ENCODE measurements at places on chromosomes 1 and 21.
A peak's percentile ranks its signal among the peaks of the same experiment; 100 is the strongest.

- DNase-seq, result peak; percentile 70
These were observed 2.1 kb downstream of the FBLIM1 start for GRCh38 chr1:15760520-15761211.

GRCh38 chr1:7610936-7611335, 160.2 kb upstream of the VAMP3 start:
- DNase-seq, result no peak

GRCh38 chr1:152039886-152040285, 3.1 kb upstream of the S100A11 start:
- DNase-seq, result no peak

DNA sequence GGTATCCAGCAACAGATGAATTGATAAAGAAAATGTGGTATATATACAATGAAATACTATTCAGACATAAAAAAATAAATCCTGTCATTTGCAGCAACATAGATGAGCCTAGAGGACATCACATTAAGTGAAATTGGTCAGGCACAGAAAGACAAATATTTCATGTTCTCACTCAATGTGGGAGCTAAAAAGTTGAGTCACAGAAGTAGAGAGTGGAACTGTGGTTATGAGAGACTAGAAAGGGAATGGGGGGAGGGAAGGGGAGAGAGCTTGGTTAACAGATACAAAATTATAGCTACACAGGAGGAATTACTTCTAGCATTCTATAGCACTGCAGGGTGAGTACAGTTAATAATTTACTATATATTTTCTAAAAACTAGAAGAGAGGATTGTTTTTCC, 37.1 kb upstream of the SERPINC1 start:
- DNase-seq, result no peak

GRCh38 chr21:35036465-35037383, 12.4 kb downstream of the RUNX1 start:
- DNase-seq, result no peak

- DNase-seq, result no peak
These were observed 246.3 kb downstream of the FGGY start for GRCh38 chr1:59543211-59543668.

- no peak for DNase-seq
These were observed at the start of gene GBP1 for GRCh38 chr1:89065079-89065868. Gene GBP1 (minus strand): TSS chr1:89065208. CDS start chr1:89063234, 1,974 bp downstream.

DNA sequence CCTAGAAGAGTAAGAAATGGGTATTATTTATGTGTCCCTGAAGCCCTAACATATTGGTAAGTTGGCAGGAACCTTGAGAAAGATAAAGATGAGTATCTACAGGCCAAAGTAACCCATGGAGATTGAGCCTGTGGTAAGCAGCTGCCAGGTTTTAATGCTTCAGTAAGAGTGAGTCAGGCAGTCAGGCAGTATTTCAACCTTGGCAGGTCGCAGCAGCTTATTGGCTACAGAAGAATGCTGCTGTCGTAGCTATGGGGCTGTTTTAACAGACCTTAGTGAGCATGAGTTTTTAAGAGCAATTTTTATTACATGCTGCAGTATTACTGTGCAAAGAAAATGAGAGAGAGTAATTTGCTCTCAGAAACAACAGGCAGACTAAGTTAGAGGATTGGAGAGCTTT, 10.3 kb upstream of the SLC30A10 start:
- DNase-seq, result no peak

DNA sequence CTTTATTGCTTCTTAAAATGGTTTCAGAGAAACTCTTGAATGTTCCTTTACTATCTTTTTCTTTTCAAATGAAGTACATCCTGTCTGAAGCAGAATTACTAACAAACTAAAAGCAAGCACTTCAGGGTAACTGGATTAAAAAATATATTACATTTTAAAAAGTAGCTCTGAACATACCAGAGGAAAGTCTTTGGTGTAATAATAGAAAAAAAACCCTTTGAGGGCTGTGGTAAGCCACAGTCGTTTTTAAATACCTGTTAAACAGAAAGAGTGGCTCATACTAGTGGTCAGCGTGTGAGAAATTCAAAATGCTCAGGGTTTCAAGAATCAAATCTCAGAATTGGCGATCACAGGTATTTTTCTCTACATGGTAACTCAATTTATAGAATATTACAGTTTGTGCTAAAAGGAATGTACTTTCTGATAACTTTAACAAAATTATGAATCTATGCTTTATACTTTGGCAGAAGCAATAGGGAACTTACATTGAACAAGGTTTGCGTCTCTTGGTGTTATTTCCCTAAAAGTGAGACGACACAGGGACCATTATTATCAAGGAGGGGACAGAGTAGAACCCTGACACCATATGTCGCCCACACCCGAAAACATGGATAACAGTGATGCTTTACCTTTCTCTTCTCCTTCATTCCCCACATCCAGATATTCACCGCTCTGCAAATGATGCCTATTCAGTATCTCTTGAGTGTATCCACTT, 97.0 kb upstream of the DPH5 start:
- DNase-seq, result no peak

DNA sequence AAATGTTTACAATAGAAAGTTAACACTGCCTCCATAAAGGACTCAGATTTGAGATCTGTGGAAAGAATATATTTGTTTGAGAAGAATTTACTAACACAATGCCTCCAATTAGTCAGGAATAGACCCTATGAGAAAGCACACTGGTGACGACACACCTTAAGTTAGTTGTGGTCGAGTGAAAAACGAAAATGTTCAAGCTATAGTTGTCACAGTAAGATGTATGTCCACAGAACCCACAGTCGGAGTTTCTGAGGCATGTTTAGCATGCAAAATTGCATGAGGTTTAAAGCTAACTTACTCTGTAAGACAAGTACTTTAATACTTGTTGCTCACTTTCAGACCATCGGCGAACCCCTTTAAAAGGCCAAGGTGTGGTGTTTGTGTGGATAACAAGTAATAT, 69.9 kb upstream of the SIPA1L2 start:
- no peak for DNase-seq

DNA sequence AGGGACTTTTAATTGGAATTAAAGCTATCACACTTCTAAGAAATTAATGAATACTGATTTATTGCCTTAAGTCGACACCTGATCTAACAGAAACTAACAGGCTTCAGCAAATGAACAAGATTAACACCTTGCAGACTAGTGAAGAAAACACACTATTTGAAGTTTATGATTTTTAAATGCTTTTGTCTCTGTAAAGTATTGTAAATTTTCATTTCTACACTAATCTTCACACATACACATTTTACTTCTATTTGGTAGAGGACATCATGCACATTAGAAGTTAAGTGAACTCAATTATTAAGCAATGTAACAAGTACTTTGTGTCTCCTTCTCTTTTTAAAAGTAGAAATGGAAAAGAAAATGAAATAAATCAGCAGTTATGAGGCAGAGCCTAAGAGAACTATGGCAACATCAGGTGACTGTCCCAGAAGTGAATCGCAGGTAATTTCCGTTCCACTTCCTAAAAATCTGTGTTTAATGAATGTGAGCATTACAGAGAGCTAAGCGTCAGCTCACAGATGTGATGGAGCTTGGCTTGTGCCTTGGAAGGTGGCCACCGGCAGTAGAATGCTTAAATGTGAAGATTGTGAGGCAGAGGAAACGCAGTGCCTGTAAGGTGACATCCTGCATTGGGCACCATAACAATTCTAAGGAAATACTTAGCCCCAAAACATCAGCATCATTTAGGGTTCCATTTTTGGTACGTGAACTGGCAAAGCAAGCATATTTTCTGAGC, 1.2 kb downstream of the PRMT2 start:
- DNase-seq, result no peak

DNA sequence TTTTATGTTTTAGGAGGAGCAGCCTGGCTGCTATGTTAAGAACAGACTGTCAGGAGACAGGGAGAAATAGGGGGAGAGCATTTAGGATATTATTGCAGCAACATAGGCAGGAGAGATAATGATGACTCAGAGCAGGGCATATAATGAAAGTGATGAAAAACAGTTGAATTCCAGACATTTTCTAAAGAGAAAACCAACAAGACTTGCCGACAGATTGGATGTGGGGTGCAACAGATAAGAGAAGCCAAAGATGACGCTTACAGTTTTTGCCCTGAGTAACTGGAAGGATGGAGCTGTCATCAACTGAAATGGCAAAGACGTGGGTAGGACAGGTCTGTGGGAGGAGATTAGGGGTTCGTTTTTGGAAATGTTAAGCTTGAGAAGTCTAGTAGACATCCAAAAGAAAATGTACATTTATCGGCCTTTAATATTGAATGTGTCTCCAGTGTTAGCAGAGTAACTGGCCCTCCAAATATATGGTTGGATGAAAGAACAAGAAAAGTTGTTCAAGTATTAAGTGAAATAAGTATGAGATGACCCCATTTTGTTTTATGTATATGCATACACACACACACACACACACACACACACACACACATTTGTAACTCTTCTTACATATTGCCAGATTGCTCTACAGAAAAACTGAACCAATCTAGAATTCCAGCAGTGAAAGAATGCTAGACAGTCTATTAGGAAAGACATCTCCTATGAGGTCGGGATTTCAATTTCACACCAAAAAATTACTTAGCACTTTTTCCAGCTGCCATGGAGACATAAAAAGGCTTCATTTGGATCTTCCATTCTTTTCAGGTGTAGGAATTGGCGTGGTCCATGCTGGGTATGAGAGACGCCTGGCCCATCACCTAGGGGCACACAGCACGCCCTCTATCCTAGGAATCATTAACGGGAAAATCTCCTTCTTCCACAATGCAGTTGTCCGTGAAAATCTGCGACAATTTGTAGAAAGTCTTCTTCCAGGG, 17.2 kb downstream of the DNAJC16 start:
- no peak for DNase-seq

GRCh38 chr1:150564051-150564991, 15.1 kb downstream of the MCL1 start:
- no peak for DNase-seq

- DNase-seq, result no peak
These were observed 12.8 kb downstream of the PROK1 start for GRCh38 chr1:110463725-110464124.

GRCh38 chr1:195709821-195710220, 898.4 kb downstream of the KCNT2 start:
- no peak for DNase-seq

DNA sequence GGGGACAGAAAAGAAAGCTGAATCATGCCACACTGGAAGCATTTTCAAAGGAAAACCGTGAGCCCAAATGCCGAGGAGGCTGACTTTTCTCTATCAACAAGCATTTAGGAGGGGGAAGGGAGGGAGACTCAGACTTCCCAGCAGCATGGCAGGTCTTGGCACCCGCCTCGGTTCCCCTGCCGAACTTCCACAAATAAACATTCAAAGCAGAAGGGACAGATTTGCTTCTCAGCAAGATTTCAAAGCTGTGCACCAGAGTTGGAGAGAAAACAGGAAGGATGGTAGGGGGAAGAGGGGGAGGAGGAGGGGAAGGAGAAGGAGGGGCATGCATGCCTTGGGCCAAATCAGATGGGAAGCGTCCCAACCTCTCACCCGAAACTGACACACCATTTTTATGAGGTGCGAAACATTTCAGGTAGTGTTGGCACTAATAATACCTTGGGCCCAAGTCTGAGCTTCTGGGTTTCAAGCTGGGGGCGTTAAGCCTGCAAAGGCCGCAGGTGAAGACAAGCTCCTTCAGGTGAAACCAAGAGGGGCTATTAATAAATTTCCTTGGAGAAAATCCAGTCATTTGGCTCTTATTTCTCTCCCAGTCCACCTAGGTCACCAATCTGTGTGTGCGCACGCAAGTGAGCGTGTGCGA, 26.4 kb downstream of the ABCA4 start:
- DNase-seq, result peak; percentile 80

DNA sequence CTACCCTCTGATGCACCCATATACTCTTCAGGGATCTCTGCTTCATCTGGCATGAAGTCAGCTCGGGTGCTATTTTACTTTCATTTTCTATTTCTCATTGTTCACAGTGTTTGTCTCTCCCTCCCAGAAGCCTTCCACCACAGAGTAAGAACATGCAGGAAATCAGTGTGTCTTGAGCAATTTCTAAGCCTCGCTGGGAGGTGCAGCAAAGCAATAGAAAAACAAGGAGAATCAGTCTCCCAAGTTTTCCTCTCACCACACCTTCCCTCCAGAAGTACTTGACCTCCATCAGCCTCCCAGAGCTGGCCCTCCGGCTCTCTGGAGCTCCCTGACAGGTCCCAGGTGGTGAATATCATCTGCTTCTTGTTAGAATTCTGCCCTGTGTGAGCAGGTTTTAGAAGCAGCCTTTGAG, 594.7 kb upstream of the CAMK1G start:
- DNase-seq, result no peak

GRCh38 chr1:113534875-113535274, 144.6 kb downstream of the MAGI3 start:
- DNase-seq, result no peak

DNA sequence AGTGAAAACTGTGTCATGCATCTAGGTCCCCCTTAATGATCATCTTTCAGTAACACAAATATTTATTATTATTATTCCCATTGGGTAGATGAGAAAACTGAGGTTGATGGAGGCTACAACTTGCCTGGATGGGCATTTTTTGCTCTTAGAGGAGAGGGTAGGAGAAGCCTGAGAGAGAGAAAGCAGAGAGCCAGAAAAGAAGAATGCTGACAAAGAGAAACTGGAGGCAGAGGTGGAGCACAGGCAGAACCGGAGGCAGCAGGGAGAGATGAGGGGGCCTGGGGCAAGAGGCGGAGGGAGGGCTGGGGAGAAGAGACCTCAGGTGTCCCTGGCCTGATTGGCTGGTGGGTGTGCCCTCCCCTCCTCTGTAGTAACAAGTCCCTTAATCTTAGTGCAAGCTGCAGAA, 4.1 kb downstream of the BLACAT1 start:
- DNase-seq, result no peak

DNA sequence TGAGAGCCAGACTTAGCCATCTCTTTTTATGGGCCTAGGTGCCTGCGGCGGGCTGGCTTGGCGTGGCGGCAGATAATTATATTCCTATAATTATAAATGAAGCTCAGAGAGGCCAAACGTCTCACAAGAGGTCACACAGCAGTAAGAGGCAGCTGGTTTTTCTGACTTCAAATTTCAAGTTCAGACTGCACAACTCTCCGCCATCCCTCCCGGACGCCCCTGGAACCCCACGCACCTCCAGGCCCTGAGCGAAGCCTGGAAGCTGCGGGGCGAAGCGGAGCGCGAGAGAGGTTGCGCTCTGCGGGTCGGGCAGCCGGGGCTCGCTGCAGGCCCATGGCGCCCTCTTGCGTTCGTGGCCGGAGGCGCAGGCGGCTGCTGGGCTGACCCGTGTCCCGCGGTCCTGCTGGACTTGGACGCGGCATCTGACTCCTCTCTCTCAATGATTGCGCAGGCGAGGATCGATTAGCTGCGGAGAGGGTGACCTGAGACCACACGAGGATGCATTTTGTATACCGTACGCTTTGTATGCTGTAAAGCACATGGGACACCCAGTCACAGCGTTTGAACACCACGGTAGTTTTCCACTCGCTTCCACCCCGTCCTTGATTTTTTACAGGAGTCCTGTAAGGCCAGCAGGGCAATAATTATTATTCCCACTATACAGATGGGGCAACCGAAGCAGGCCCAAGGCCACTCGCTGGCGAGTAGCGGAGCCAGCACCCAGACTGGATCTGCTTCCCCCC, 272.7 kb downstream of the FOXD2 start:
- DNase-seq, result peak; percentile 80

Measured in left cardiac atrium (tissue), 4 donors.